ENCODE measurements at places on chromosomes 7 and 10. TPM values are rescaled to one million over a fixed set of nuclear protein-coding genes. Genes with fewer than 3 reads are reported as not detected.

The PPP1R17 gene
- total RNA-seq, result not detected

The SPDYE5 gene
- not detected for total RNA-seq

The CYP2C8 gene
- total RNA-seq, result not detected

The CCAR1 gene
- total RNA-seq, result 53.2 TPM

The RBM20 gene
- total RNA-seq, result under 0.01 TPM

The MYL7 gene
- not detected for total RNA-seq

The PALD1 gene
- total RNA-seq, result 130 TPM

All from vein endothelial cell (primary cell).